ENCODE measurements at places on chromosomes 1 and 21.

DNA sequence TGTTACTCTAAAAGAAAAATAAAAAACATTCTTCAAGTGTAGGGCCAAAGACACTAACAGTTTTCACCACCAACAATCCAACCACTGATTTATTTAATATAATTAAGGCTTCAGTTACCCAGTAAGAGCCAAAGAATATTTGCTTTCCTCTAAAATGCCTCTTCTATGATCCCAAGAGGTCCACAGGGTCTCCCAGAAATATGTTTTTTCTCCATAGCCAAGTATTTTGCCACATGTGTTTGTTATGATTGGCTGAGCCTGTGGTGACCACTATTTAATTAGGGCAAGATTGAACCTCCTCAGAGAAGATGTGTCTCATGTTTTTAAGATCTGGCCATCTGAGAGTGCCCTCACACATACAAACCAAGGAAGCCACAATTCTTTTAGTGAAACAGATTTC lies 135.9 kb downstream of the TPR start:
- H3K27me3 ChIP-seq, result no peaks in the 10 kb centered on the region
- DNase-seq, result no peak
- H3K36me3 ChIP-seq, result no peaks in the 10 kb centered on the region
- H3K27ac ChIP-seq, result no peak overlapping the region
- H3K4me1 ChIP-seq, result peaks cover 11% of the 10 kb centered on the region

DNA sequence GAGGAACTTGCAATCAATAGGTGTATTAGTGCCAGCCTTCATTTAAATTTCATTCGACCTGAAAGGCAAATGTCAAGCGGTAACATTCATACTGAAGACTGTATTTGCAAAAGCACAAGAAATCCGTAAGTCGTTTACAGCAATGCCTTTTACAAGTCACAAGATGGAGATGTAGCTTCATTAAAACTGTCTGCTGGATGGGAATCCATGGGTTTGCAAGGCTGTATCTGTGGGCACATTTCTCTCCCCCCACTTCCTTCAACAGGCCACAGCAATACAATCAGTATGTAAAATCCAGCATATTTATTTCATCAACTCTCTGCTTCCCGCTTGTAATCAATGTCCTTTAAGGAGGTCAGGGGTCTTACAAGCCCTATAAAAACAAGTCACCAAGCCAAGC lies 147.1 kb downstream of the SLC45A1 start:
- no peak overlapping the region for H3K4me3 ChIP-seq
- H3K27me3 ChIP-seq, result no peaks in the 10 kb centered on the region
- H3K27ac ChIP-seq, result no peak overlapping the region
- DNase-seq, result no peak
- 0 out of 2 replicates have a peak, but pooled peaks cover 4% of the 10 kb centered on the region for H3K36me3 ChIP-seq
- peaks cover 11% of the 10 kb centered on the region for H3K4me1 ChIP-seq

DNA sequence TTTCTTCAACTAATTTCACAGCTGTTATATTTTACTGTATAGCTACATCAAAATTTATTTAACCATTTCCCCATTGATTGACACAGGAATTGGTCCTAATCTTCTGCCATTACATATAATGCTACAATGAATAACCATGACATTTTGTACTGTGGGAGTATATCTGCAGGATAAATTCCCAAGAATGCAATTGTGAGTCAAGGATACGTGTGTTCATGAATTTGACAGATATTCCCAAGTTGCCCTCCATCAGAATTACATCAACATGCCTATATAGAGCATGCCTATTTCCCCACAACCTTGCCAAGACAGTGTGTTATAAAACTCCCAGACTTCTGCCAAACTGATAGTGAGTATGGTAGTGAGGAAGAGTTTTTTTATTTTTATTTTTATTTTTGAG lies 2.7 kb upstream of the TIE1 start:
- H3K36me3 ChIP-seq, result no peaks in the 10 kb centered on the region
- no peak overlapping the region for H3K4me3 ChIP-seq
- DNase-seq, result no peak
- peaks cover 19% of the 10 kb centered on the region for H3K4me1 ChIP-seq
- no peak overlapping the region for H3K27ac ChIP-seq
- H3K27me3 ChIP-seq, result no peaks in the 10 kb centered on the region

DNA sequence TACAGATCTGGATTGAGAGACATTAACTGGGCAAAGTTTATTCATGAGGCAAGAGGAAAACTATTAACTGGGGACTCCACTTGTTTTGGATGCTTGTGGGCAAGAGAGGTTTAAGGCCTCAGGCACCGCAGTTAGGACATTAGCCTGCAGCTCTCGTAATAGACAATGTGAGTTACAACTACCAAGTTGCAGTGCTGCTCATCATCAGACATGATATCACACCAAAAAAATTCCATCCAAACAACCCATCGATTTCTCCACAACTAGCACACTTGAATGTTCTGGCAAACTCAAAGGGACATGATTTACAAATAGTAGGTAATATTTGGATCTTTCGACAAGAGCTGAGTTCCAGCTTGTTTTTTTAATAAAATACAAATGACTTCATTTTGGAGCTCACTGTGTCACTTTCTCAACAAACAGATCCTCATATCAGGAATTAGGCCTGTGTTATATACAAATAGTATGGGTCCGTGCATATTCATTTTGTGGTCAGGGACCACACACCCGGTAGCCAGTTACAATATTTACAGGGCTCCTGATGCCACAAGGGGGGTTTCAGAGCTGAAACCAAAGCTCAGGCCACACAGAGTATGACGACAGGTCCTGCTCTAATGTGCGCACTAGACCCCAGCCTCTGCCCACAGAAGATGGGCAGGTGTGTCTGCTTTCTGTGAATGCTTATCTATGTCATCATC lies 128.0 kb downstream of the TGFBR3 start:
- DNase-seq, result no peak
- no peaks in the 10 kb centered on the region for H3K4me1 ChIP-seq
- H3K27ac ChIP-seq, result no peak overlapping the region
- H3K4me3 ChIP-seq, result no peak overlapping the region
- no peaks in the 10 kb centered on the region for H3K36me3 ChIP-seq
- no peaks in the 10 kb centered on the region for H3K27me3 ChIP-seq

- H3K36me3 ChIP-seq, result no peaks in the 10 kb centered on the region
- H3K27ac ChIP-seq, result no peak overlapping the region
- DNase-seq, result peak; percentile 62
- H3K4me1 ChIP-seq, result no peaks in the 10 kb centered on the region
- H3K27me3 ChIP-seq, result no peaks in the 10 kb centered on the region
Measured at GRCh38 chr1:206935491-206936067, 10.7 kb downstream of the PIGR start.

GRCh38 chr1:205565799-205566198 lies 61.3 kb downstream of the CDK18 start:
- peaks cover 10% of the 10 kb centered on the region for H3K27me3 ChIP-seq
- H3K4me1 ChIP-seq, result peaks cover 12% of the 10 kb centered on the region
- no peak overlapping the region for H3K4me3 ChIP-seq
- no peak for DNase-seq

DNA sequence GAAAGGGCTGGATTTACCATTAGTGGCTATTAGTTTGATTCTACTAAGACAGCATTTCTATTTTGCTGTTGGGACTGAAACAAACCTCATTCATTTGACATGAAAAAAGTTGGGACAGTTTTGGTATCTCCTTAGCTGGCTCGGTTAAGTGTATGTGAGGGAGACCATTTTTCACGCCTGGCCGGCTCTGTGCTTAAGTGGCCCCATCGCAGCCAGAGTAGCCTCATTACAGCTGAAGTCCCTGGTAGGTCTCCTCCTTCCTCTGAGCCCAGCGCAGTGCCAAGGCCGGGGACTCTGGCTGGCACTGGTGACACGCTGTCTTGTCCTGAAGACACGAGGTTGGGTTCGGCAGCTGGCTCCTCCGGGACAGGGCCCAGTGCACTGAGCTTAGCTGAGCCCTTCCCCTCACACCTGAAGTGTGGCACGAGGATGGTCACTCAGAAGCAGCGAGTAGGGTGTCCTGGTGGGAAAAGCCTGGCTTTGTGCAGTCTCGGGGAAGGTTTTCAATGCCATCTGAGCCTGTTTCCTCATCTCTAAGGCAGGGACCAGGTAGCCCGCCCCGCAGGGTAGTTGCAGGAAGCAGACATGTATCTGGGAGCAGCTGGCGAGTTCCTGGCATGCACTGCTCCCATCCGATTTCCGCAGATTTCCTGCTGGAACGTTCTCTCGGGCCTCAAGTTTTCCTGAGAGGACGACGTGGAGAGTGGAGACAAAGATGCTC lies 196.5 kb downstream of the DYRK1A start:
- no peak for DNase-seq
- no peaks in the 10 kb centered on the region for H3K27me3 ChIP-seq
- H3K36me3 ChIP-seq, result no peaks in the 10 kb centered on the region
- H3K4me3 ChIP-seq, result peak overlapping the region; percentile 70
- peaks cover 22% of the 10 kb centered on the region for H3K4me1 ChIP-seq

DNA sequence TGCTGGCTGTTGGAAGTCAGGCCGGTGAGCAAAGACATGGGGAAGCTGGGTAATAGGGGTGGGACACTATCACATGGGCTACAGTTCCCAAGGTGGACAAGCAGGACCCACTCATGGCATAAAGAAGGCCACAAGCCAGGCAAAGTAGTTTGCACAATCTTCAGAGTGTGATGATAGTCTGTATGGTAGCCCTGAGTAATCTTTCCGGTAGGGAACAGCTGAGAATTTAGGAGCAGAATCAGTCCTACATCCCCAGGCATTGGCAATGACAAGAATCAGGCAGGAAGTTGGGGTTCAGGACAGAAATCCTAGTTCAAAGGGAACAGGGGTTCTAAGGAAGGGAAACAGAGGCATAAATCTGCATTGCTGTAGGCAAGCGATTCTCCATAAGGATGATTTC lies 23.9 kb upstream of the SPATA6 start:
- no peak overlapping the region for H3K27ac ChIP-seq
- no peak overlapping the region for H3K4me3 ChIP-seq
- peaks cover 12% of the 10 kb centered on the region for H3K4me1 ChIP-seq
- no peak for DNase-seq
- no peaks in the 10 kb centered on the region for H3K27me3 ChIP-seq

- H3K36me3 ChIP-seq, result peaks cover 57% of the 10 kb centered on the region
- no peaks in the 10 kb centered on the region for H3K27me3 ChIP-seq
- peak overlapping the region; percentile 30 for H3K4me3 ChIP-seq
- peaks cover 36% of the 10 kb centered on the region for H3K4me1 ChIP-seq
- DNase-seq, result peak; percentile 95
- H3K27ac ChIP-seq, result peak overlapping the region; percentile 85
Measured at GRCh38 chr21:34845521-34846451, 177.0 kb downstream of the CLIC6 start.

GRCh38 chr1:118934706-118935105 lies 53.4 kb downstream of the TBX15 start:
- H3K27ac ChIP-seq, result no peak overlapping the region
- no peaks in the 10 kb centered on the region for H3K4me1 ChIP-seq
- no peaks in the 10 kb centered on the region for H3K36me3 ChIP-seq
- no peak overlapping the region for H3K4me3 ChIP-seq
- H3K27me3 ChIP-seq, result peaks cover 8% of the 10 kb centered on the region

DNA sequence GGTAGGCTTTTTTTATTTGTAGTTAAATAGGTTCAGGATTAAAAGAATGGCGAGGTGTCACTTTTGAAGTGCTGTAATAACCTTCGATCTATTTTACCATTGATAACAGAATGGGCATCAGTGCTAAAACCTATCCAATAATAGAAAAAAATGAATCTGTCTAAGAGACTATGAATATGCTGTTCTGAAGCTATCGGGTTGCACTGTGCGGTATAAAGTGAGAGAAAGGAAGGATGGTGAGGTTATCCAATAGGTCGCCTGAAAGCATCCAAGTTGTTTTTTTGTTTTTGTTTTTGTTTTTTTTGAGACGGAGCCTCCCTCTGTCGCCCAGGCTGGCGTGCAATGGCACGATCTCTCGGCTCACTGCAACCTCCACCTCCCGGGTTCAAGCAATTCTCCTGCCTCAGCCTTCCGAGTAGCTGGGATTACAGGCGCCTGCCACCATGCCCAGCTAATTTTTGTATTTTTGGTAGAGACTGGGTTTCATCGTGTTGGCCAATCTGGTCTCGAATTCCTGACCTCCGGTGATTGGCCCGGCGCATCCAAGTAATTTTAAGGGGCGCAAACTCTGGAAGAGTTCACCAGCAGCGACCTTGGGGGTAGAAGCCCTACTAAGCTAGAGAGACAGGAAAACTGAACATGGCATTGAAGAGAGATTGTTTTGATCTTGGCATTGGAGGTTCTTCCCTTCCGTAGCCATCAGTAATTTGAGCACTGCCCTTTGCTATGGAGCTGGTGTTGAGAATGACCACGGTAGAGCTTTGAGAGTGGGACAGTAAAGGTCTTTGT lies 8.7 kb upstream of the MDM4 start:
- peak overlapping the region; percentile 76 for H3K4me3 ChIP-seq
- DNase-seq, result peak; percentile 86
- H3K36me3 ChIP-seq, result no peaks in the 10 kb centered on the region
- no peaks in the 10 kb centered on the region for H3K27me3 ChIP-seq

DNA sequence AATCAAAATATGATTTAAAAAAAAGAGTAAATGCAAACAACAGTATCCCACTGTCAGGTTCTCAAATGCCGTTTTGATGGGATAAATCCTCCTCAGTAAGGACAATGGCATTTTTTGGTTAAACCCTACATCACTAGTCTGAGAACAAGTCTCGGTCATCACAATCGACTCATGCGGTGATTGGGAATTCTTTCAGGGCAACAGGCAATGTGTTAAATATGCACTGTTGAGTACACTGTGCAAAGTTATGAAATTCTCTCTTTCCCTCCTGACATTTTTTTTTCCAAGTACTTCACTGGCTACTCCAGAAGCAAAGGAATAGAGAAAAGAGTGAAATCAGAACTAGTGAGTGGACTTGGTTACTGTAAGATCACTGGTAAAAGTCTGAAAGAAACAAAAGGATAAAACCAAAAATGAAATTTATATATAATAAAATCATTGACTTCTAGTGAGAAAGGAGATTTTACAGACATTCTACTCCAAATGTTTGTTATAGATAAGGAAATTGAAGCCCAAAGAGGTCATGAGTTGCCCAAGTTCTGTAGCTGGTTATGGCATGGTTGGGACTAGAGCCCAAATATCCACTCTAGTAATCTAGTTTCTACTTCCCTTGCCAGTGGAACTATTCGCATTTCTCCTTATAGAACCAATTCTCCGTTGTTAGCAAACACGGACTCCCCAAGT lies 111.3 kb downstream of the TGFBR3 start:
- H3K27me3 ChIP-seq, result no peaks in the 10 kb centered on the region
- H3K4me3 ChIP-seq, result no peak overlapping the region
- no peak for DNase-seq

DNA sequence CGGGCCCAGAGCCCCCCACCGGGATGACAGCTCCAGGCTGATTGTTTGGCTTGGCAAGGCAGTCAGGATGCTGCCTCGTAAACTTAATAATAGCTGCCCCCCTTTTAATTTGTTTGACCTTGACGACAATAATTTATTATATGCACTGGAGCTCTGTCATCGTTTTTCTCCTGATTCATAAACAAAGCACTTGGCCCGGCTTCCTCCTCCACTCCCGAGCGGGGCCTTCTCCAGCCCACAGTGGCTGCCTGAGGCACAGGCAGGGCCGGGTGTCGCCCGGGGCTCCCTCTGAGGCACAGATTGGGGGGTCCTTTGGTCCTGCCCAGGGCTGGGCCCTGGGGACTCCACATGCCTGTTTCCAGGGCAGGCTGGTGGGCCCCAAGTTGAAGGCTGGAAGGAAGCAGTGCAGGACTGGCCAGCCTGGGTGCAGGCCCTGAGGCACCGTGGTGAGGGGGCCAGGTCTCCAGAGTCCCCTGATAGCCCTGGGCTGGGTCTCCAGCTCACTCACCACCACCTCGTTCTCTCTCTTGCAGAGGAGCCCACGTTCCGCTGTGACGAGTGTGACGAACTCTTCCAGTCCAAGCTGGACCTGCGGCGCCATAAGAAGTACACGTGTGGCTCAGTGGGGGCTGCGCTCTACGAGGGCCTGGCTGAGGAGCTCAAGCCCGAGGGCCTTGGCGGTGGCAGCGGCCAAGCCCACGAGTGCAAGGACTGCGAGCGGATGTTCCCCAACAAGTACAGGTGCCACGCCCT lies 52.0 kb upstream of the ARHGEF16 start:
- no peaks in the 10 kb centered on the region for H3K36me3 ChIP-seq
- DNase-seq, result peak; percentile 28
- no peak overlapping the region for H3K4me3 ChIP-seq
- no peak overlapping the region for H3K27ac ChIP-seq
- peaks cover 4% of the 10 kb centered on the region for H3K4me1 ChIP-seq
- peaks cover 99% of the 10 kb centered on the region for H3K27me3 ChIP-seq
